NCI-H2107 (cell line): ENCODE measurements at places on chromosomes 16 and 17.
A peak's percentile ranks its signal among the peaks of the same experiment; 100 is the strongest.

DNA sequence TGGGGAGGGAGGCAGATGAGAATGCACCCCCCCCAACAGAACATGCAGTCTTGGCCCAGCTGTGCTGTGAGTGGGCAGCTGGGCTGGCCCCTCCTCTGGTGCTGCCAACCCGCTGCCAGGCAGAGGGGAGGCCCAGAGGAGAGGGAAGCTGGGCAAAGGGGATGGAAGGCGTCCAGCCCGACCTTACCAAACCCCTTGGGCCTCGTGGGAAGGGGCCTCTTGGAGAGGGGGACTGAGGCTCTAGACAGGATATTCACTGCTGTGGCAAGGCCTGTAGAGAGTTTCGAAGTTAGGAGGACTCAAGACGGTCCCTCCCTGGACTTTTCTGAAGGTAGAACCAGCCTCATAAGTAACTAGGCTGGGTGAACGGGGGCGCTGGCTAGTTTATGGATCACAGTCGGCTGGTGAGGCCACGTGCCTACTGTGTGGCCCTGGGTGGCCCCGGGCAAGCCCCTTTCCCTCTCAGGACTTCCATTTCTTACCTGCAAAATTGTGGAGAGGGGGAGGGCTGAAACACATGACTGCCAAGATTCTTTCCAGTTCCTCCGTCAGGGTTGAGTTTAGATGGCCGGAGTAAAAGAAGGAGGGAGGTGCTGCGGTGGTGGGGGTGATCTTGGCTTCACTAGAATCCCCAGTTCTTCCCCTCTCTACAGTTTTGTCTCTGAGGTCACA lies 857 bp upstream of the STAT5A start:
- no peak for DNase-seq

DNA sequence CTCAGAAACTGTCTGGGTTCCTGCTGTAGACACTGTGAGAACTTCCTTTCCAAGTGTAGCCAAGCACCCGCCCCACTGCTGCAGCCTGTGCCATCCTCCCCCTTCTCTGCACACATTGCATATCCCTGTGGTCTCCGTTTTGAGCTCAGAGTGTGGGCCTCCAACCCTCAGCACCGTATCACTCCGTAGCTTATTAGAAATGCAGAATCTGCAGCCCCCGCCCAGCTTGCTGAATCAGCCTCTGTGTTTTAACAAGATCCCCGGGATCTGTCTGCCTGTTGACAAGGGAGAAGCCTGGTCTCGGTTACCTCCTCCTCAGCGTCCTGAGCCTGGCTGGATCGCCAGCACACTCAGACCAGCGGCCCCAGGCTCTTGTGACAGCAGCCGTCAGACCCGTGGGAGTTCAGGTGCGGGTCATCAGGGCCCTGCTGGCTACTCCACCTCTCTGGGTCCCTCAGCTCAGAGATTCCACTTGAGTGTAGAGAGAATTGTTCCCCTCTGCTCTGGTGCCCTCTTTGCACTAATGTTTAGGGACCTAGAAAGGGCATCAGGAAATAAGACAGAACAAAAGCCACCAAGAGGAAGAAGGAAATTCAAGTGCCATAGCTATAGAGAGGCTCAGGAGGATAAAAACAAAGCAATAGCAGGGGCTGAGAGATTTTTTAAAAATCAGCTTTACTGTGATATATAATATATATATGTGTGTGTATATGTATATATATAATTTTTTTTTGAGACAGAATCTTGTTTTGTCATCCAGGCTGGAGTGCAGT lies 92.3 kb downstream of the PITPNC1 start:
- DNase-seq = no peak

DNA sequence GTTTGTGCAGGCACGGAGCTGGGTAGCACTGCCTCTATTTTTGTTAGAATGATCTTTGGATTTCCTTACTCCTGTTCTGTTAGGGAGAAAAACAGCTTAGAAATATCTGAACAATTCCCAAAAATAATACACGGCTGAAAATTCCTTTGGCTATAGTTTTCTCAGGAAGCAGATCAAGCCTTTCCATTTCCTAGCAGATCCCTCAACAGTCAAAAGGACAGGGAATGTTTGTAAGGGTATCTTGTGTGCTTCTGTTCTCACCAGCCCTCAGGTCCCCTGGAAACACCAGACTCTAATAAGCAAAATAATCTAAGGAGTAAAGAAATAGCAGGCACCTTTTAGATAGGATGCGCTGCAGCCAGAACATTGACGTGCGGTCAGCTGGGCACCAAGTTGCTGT lies 30.5 kb upstream of the WSB1 start:
- no peak for DNase-seq

- no peak for DNase-seq
Observed at GRCh38 chr16:21341101-21341500, 63.0 kb upstream of the CRYM start.

- no peak for DNase-seq
Observed at GRCh38 chr16:9860876-9861275, 321.4 kb downstream of the GRIN2A start.

- peak; percentile 48 for DNase-seq
Observed at GRCh38 chr16:593406-593805, 3.5 kb downstream of the RAB40C start.

GRCh38 chr17:1649844-1650501 lies at the start of gene RILP:
RILP (minus strand) TSS chr17:1649866; CDS start chr17:1649804, 62 bp downstream.
- DNase-seq = no peak

DNA sequence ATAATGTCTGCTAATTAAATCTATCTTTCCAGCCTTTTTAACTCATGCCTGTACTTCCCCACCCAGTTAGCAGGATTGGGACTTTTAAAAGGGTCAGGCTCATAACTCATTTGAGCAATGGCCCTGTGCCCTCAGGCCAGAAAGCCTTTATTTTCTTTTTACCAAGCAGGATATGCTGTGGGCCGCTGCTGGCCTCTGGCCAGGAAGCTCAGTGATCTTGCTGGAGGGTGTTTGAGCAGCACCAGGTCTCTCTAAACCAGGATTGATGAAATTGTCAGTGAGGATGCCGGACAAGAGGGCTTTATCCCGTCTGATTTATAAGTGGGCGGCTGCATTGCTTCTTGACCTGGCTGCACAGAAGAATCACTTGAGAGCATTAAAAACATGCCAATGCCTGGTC lies 187.8 kb downstream of the RAB11FIP4 start:
- DNase-seq = no peak

GRCh38 chr17:20026960-20027359 lies 17.8 kb downstream of the SPECC1 start:
- no peak for DNase-seq

DNA sequence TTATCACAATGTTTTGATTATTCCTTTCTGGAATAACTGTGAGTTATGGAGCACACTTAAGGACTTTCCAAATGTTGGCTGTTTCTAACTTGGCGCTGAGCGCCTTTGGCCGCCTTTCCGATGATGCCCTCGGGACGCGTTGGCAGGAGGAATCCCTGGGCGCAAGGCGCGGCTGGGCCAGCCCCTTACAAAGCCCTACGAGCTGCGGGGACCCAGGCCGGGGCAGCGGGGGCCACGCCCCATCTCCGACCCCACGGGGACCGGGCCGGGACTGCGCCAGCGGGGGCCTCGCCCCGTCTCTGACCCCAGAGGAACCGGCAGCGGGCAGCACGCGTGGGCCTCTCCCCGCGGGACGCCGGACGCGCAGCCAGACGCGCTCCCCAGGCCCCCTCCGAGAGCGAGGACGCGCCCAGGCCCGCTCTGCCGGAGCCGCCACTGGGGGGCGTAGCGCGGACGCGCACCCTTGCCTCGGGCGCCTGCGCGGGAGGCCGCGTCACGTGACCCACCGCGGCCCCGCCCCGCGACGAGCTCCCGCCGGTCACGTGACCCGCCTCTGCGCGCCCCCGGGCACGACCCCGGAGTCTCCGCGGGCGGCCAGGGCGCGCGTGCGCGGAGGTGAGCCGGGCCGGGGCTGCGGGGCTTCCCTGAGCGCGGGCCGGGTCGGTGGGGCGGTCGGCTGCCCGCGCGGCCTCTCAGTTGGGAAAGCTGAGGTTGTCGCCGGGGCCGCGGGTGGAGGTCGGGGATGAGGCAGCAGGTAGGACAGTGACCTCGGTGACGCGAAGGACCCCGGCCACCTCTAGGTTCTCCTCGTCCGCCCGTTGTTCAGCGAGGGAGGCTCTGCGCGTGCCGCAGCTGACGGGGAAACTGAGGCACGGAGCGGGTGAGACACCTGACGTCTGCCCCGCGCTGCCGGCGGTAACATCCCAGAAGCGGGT lies at the start of gene GAA:
TSS of gene GAA (plus strand) at position 571 of the 935 bp plus-strand sequence. CDS start 3,006 bp downstream, outside the sequence.
- DNase-seq = peak; percentile 55

DNA sequence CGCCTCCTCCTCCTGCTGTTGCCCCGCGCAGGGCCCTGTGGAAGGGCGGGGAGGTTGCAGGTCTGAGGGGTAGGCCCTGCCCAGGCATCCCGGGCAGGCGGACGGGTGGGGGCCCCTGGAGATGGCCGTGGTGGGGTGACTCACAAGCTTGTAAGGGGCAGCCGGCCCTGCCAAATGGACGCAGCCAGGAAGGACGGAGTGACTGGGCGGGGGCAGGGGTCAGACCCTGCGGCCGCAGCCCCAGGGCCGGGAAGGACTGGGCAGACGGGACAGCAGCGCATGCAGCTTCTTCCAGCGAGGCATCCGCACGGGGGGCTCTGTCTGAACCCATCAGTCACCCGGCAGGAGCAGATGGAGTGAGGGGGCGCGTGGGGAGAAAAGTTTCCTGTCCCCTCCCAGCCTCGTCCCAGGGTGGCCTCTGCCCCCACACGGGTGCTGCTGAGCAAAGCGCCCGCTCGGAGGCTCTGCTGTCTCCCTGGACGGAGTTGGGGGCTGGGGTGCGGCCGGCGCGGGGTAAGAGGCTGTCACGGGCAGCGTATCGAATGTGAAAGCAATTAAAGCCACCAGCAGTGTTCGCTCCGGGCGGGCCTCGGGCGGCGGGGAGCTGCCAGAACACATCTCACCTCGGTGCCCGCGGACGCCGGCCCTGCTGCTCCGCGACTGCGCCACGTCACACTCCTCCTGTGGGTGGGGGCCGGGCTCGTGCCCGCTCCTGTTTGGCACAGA lies 5.4 kb upstream of the PRR35 start:
- no peak for DNase-seq

DNA sequence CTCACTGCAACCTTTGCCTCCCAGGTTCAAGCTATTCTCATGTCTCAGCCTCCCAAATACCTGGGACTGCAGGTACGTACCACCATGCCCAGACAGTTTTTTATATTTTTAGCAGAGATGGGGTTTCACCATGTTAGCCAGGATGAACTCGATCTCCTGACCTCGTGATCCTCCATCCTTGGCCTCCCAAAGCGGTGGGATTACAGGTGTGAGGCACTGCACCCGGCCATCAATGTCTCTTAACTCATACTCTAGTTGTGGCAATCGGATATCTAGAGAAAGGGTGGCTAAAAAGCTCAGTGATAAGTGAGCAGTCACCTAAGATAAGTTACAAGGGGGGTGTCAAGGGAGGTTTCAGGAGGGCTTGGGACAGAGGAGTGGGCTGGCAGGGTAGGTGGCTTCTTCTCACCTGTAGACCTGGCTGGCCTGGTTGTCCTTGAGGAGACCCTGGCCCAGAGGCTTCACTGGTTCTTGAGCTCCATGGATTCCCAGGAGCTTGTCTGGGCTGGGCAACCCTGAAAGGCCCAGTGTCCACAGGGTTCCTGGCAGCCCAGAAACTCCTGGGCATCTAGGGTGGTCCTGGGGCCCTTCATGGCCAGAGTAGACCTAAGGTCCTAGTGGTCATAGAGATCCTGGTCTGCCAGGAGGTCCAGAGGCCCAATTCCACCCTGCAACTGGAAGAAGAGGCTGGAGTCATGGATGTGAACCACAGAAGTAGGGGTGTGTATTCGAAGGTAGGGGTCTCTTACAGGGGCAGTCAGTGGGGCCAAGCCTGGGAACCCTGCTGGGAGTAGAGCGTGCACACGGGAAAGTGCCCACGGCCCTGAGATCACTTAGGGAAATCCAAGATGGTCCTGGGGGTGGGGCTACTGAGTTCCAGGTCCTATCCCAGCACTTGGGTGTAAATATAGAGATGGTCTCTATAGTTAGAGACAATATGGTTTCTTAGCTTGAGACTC lies 12.7 kb upstream of the IGFBP4 start:
- no peak for DNase-seq

DNA sequence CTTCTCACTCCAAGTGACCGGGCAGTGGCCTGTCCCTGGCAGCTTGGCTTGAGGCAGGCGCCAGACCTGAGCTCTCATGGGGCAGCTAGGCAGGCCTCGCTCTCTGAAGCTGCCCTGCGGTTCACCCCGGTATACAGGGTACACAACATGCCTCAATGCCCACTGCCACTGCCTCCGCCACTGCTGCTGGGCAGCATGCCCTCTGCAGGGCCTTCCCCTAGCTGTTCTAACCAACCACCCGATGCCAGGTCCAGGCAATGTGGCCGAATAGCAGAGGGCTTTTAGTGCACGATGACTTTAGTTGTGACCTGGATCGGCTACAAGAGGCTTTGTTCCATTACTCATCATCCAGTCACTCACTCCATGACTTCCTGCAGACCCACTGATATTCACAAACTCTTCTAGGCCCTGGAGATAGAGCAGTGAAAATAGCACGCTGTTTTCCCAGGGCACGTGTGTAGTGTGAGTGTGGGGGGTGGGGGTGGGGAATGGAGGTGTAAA lies 19.7 kb downstream of the CDC42EP4 start:
- DNase-seq = no peak

DNA sequence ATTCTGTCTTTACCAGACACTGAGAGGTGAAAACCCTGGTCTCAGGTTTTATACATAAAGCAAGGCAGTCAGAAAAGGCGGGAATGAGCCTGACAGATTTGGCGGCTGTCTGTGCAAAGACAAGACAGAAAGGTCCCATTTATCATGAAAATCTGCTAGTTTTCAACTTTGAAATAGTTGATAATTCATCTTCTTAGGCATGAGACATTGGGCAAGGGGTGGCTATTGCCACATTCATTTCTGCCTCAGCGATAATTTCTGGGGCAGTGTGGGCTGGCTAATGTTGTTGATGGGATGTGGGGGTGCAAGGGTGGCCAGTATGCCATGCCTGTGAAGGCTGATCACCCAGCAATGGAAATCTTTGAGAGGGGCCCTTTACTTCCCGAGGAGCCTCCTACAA lies 173.8 kb upstream of the RPH3AL start:
- DNase-seq = no peak

DNA sequence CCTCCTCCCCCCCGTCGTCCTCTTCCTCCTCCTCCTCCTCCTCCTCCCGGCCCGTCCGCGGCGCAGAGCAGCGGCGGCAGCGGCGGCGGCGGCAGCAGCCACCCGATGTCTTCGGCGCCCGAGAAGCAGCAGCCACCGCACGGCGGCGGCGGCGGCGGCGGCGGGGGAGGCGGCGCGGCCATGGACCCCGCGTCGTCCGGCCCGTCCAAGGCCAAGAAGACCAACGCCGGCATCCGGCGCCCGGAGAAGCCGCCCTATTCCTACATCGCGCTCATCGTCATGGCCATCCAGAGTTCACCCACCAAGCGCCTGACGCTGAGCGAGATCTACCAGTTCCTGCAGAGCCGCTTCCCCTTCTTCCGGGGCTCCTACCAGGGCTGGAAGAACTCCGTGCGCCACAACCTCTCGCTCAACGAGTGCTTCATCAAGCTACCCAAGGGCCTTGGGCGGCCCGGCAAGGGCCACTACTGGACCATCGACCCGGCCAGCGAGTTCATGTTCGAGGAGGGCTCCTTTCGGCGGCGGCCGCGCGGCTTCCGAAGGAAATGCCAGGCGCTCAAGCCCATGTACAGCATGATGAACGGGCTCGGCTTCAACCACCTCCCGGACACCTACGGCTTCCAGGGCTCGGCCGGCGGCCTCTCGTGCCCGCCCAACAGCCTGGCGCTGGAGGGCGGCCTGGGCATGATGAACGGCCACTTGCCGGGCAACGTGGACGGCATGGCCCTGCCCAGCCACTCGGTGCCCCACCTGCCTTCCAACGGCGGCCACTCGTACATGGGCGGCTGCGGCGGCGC lies at the start of gene FOXF1:
TSS of gene FOXF1 (plus strand) at position 63 of the 797 bp plus-strand sequence. CDS start at position 106, 43 bp downstream.
- no peak for DNase-seq

- no peak for DNase-seq
Observed at GRCh38 chr16:68385371-68385770, 62.9 kb downstream of the SMPD3 start.
